ENCODE measurements at places on chromosomes 4 and X.

DNA sequence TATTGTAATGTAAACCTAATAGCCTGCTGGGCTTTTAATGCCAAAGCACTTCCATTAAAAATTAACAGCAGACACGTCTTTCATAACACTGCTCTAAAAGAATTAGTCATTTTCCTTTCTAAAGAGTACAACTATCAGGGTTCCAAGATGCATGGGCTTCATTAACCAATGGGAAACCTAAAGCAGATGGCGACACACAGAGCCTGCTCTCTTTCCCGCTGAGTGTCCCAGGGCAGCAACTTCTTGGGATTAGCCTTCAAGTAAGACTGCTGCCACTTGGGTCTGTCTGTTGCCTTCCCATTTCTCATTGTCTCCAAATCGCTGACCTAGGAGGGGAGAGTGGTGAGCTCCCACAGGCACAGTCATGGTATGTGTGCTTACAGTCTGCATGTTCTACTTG is 14.0 kb upstream of the PHKA2 start:
- DNase-seq, result peak; percentile 17

DNA sequence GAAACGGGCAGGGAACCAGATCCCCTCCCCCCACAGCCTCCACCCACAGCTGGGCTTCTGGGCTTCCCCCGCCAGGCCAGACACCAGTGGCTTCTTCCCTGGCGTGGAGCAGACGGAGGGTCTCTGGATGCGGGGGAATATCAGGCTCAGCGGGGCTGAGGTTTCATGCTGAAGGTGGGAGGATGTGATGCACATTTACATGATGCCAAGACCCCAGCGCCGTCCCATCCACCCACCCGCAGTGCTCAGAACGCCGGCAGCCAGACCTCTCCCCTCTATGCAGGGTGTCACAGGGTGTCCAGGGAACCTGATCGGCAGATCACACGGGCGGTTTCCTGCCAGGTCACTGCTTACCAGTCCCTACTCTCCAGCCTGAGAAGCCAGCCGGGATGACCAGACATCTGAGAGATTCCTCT is 12.8 kb upstream of the TNIP2 start:
- DNase-seq, result no peak

- DNase-seq, result no peak
Measured at GRCh38 chrX:125175991-125176584, 143.6 kb upstream of the TEX13C start.

GRCh38 chr4:10140866-10141759 is 24.5 kb upstream of the WDR1 start:
- DNase-seq, result no peak

DNA sequence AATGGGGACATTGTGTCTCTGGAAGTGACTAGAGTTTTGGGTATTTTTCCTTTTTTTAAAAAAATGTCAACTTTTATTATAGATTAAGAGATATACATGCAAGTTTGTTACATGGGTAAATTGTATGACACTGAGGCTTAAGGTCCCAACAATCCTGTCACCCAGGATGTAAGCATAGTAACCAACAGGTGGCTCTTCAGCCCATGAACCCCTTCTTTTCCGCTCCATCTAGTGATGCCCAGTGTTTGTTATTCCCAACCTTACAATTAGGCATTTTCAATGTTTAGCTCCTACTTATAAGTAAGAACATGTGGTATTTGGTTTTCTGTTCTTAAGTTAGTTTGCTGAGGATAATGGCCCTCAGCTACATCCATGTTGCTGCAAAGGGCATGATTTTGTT is 102.7 kb downstream of the GRID2 start:
- DNase-seq, result no peak

DNA sequence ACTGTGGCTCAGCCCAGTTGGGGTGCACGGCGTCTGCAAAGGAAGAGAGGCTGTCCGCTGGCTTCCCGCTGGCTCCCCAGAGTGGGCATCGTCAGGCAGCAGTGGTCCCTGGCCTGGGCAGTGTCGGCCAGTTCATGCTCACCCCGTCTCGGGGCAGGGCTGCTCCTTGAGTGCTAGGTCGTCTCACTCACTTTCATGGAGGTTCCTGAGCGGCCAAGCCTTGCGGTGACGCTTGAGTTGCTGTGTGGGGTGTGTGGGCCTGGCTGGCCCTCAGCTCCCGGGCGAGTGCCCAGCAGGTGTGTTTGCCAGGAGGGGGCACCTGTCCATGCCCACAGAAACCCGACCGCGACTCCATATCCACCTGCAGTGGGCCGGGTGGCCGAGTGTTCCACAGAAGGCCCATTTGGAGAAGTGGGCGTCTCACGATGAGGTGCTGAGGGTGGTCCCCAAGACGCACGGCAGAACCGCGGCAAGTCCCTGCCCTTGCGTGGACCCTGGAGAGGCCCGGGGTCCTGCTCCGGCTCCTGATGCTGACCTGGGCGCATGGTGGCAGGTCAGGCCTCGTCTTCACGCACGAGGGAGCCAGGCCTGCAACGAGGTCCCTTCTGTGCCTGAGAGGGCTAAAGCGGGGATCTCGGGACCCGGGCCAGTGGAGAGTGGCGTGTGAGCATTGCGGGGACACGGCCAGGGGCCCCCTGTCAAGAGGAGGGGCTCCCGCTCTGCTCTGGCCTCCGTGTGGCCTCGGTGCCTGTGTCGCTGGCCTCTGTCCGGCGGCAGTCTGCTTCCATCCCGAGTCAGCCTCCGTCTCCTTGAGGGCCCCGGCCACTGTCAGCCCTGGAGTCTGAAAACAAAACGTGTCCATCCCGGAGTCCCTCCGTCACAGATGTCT is 18.5 kb upstream of the UVSSA start:
- no peak for DNase-seq

GRCh38 chr4:142955501-142955900 is 109.4 kb upstream of the INPP4B start:
- no peak for DNase-seq

DNA sequence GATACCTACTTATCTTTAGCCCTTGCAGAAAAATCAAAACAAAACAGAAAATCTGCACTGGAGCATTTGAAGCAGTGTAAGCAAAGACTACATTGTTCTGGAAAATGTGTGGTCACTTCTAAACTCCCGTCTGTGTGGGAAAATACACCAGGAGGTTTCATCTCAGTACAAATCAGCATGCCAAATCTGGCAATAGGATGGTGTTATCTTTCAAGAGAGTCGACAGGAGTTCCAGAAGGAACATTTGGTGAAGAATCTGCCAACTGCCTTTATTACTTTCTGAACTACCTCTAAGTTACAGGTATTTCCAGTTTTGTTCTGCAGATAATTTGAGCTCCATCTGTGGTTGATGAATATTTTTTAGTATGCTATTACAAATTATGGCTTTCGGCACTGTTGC is 1348.0 kb downstream of the RAPGEF2 start:
- no peak for DNase-seq

DNA sequence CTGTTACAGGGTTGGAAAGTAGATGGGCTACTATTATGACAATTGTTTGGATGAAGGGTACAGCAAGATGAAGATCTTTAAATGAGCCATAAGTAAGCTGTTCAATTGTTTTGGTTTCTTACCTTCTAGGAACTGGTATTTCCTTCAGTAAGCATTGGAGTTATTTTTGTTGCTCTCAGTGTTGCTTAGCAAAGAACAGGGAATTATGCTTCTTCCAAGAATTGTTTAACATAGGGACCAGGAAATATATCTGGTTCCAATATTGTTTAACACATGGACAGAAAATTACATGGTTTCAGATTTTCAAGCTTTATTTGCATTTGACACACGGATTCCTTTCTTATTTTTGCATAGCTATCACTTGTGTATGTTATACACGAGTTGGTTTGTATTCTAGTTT is 1999.0 kb downstream of the ARAP2 start:
- DNase-seq, result no peak
